ENCODE measurements at places on chromosomes 5 and 9.

- no peak for DNase-seq
These were observed 242.8 kb upstream of the EFNA5 start for GRCh38 chr5:107913494-107913893.

- DNase-seq = no peak
These were observed 48.1 kb downstream of the KCNV2 start for GRCh38 chr9:2765250-2765880.

DNA sequence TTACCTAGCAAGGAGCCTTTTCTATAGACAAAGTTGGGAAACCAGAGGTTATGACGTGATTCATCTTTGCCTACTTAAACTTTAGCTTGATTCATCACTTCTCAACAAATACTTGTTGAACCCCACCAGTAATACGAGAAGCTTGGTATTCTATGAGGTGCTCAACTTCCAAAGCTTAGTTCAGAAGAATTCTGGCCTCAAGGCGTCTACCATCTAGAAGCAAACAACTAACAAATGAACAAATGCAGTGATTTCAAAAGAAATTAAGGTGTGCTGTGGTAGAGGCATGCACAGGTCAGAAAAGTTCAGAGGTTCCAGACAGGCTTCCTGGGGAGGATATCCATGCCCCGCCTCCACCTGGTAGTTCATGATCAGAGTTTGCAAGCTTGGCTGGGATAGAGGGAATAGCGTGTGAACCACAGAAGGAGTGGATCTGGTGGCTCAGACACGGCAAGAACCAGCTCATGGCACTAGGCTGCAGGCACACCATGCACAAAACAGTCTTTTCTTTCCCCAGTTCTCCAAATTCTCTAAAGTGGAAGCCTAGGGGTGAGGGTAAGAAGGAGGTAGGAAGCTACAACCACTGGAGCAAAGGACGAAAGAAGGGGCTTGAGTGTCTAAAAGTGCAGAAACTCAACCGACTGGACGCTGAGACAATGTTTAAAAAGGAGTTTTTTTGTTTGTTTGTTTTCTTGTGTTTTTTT, 473.0 kb downstream of the RAB3C start:
- no peak for DNase-seq

GRCh38 chr5:159440235-159440634, 109.9 kb upstream of the IL12B start:
- DNase-seq = no peak

GRCh38 chr9:91832322-91832721, 117.7 kb downstream of the ROR2 start:
- DNase-seq = no peak

DNA sequence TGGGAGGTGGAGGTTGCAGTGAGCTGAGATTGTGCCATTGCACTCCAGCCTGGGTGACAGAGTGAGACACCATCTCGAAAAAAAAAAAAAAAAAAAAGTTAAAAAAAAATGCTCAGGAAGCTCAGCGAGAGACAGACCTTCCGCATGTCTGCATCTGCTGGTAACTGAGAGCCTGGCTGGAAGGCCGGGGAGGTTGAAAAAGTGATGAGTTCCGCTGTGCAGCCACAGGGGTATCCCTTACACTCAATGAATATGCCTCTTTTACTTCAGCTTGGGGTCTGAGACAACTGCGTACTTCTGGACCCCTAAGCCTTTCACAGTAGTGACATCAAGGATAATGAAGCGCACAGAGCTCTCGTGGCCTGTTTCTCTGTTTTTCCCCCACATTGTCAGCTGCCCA, 179.9 kb upstream of the KLF4 start:
- no peak for DNase-seq

DNA sequence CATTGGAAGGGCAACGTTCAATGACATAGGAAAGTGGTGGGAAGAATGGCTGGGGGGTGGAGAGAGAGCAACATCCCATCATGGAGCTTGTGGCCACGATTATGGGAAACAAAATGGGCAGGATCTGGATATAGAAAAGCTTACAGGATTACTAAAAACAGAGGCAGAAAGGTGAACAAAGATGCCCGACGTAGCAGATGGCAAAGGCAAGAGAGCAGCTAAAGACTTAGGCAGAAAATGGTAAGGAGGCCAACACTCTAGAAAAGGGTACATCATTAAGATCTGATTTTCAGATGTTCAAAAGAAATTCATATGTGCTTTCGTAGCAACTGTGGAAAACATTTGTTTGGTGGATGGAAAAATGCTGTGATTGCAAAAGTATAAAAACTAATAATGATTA, 102.5 kb downstream of the OTULIN start:
- no peak for DNase-seq

- DNase-seq = no peak
These were observed 84.5 kb upstream of the NFIB start for GRCh38 chr9:14398473-14398872.

DNA sequence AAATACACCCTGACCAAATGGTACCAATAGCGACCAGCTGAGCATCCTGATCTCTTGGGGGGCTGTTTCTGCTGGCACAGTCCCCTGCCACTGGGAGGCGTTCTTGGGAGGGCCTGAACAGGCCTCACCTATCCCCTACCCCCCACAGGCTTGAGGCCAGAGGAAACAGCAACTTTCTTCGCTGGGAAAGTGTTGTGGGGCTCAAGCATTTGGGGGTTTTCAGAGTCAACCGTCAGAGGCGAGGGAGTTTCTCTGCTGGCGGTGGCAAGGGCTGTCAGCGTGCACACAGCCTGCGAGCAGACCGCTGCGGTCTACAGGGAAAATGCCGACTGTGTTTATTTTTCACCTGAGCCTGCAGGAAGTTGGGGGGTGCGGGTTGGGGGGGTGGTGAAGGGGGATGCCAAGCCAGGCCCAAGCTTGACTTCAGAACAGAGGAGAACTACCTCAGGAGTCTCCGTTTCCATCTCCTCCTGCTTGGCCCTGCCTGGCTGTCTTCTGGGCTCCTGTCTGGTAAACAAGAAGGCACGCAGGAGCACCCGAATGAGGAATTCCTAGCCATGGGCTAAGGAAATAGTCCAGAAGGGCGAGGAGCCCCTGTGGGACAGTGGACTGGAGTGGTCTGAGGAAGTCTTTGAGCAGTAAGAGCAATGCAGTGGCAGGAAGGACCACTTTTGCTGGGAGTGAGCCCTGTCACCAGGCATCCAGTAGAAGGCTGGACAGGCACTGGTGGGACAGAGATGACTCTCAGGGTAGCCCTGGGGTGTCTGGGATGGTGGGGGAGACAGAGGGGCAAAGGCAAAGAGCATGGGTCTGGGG, 18.1 kb downstream of the TCF7 start:
- DNase-seq = no peak

- DNase-seq = no peak
These were observed 345.6 kb downstream of the EBF1 start for GRCh38 chr5:158754018-158754514.

DNA sequence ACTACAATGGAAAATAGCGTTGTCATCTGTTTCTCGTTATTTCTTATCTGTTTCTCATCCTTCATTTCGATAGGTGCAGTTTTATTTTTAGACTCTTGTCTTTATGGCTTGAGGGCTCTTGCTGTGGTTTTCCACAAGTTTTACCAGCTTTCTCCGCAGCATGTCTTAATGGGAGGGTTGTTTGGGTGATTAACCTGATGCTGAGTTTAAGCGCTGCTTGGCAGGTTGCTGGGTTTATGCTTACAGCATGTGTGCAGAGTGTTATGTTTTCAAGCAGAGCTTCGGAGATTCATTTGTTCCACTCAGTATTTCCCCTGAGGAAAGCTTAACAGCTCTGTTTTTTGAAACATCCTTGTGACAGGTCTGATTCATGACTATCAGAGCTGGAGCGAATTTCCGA, 154.0 kb downstream of the SLC12A2 start:
- no peak for DNase-seq

DNA sequence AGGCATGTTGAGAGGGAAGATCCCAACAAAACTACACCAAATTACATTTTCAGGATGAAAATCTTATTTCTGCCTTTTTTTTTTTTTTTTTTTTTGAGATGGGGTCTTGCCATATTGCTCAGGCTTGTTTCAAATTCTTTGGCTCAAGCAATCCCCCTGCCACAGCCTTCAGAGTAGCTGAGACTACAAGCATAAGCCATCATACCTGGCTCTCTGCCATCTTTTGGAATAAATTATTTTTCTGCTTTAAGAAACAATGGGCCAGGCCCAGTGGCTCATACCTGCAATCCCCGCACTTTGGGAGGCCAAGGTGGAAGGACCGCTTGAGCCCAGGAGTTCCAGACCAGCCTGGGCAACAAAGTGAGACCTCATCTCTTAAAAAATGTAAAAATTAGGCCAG, 14.3 kb downstream of the AFF4 start:
- no peak for DNase-seq

- no peak for DNase-seq
These were observed 7.6 kb downstream of the ARHGEF37 start for GRCh38 chr5:149588936-149589335.

DNA sequence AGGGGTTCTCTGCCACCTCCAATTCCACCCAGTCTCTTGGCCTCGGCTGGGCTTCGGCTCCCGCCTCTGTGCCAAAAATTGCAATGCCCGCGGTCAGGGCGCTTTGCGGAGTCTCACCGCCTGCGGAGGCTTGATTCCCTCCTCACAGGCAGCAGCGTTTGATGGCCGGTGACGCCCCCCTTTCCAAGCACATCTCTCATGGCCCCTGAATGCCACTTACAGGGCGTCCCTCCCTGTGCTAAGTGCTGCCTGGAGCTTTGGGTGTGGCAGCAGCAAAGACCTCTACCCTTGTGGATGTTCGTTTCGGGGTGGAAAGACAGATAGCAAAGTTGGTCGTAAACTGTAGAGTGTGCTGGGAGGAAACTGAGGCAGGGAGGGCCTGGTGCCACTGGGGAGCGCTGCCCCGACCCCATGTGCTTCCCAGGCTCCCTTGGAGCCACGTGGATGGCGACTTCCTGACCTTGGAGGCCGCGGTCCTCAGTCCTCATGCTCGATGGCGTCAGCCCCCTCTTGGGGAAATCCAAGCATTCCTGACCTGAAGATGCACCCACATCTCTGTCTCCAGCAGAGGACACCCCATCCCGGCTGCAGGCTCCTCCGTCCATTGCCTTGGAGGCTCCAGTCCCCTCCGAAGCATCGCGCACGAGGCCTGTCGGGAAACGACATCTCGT, 249.2 kb upstream of the IRX4 start:
- no peak for DNase-seq

Measured in NCI-H2081 treated with DMSO at 0.1 percent for 48 hours (cell line).